ENCODE measurements at places on chromosomes 5 and 9. TPM values are rescaled to one million over a fixed set of nuclear protein-coding genes. Genes with fewer than 3 reads are reported as not detected.

Gene CCL27
- not detected for total RNA-seq

Gene CCIN
- 0.65 TPM for total RNA-seq

Gene PCDHGA3
- total RNA-seq: 6.3 TPM

Gene FAM221B
- not detected for total RNA-seq

Gene BTNL3
- total RNA-seq: not detected

Gene NTNG2
- 1.9 TPM for total RNA-seq

Gene SLC6A19
- not detected for total RNA-seq

Gene NPR3
- total RNA-seq: 5.5 TPM

Gene DNAJC18
- total RNA-seq: 6.1 TPM

Gene C5orf24
- 51.6 TPM for total RNA-seq

Gene PCDHAC1
- 0.47 TPM for total RNA-seq

Gene ITGA2
- total RNA-seq: 6.8 TPM

Gene LHX3
- not detected for total RNA-seq

Gene PLAC8L1
- total RNA-seq: not detected

Gene CTXN3
- not detected for total RNA-seq

Gene OTP
- total RNA-seq: not detected

Gene HK3
- 38.4 TPM for total RNA-seq

Gene AGXT2
- total RNA-seq: not detected

Gene MARCHF3
- 7.4 TPM for total RNA-seq

Gene PCA3
- not detected for total RNA-seq

Gene CENPK
- 1.0 TPM for total RNA-seq

Gene NIM1K
- 0.79 TPM for total RNA-seq

Gene BHMT2
- total RNA-seq: 23.6 TPM

Data from omental fat pad (tissue), 4 donors.